ENCODE measurements at places on chromosomes 7 and 10.
A peak's percentile ranks its signal among the peaks of the same experiment; 100 is the strongest.

- H3K27ac ChIP-seq: no peak overlapping the region
- H3K27me3 ChIP-seq: no peaks in the 10 kb centered on the region
- H3K36me3 ChIP-seq: no peaks in the 10 kb centered on the region
- no peak overlapping the region for H3K4me3 ChIP-seq
Measured at GRCh38 chr10:60257767-60258428, 131.8 kb downstream of the ANK3 start.

DNA sequence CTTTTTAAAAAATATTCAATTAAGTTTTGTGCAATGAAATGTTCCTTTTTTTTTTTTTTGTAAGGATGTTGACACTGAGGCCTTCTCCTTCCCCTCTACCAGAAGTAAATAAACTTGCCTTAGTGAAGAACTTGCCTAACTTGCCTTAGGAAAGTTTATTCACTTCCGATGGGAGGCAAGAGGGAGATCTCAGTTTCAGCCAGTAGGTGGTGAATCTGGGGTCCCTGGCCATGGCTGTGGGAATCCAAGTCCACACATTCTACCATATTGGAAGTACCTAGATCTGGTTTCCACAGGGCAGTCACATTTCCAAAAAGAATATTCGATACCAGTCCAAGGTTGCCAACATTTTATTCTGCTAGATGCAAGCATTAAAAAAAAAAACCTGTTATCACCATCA, 270.9 kb downstream of the CCSER2 start:
- H3K36me3 ChIP-seq: no peaks in the 10 kb centered on the region
- H3K27me3 ChIP-seq: no peaks in the 10 kb centered on the region
- DNase-seq: peak; percentile 18

DNA sequence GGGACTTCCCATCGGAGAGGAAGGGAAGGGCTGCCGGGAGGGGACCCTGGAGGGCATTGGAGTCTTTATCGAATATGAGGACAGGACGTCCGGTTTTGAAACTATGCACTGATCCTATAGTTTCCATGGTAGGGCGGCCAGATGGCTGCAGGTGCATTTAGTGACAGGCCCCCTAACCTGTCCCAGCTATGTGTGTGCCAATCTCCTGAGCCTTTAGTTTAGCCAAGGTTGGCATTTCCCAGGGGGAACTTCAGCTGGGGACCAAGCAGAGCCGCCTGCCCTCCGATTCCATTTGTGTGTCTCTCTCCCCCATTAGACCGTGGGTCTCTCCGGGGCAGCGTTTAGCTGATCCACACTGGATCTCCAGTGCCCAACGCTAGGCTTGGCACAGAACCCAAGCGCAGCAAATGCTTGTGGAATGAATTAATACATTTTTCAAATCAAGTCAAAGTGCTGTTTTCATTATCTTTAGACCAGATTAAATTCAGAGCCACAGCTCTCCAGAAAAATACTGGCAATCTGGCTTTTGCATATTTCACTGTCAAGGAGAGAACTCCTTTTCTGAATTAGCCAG, 19.9 kb downstream of the TMEM270 start:
- H3K27ac ChIP-seq: peak overlapping the region; percentile 68
- no peaks in the 10 kb centered on the region for H3K36me3 ChIP-seq

DNA sequence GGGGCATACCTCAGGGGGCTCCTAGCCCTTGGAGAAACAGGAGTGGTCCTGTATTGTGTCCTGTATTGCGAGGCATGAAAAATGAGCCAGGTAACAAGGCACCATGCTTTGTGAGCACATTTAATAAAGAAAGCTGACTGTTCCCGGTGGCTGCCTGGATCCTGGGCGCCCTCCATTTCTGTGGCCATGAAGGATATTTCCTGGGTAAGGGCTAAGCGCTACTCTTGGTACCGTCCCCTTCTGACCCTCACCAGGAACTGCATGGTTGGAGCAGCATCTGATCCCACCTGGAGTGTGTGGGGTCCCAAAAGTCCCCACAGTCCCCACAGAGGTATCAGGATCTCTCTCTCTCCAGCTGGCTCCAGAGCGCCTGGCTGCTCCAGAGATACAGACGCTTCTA, 139.5 kb downstream of the MAPK8 start:
- H3K27ac ChIP-seq: no peak overlapping the region
- DNase-seq: no peak
- no peaks in the 10 kb centered on the region for H3K27me3 ChIP-seq
- no peaks in the 10 kb centered on the region for H3K4me1 ChIP-seq

DNA sequence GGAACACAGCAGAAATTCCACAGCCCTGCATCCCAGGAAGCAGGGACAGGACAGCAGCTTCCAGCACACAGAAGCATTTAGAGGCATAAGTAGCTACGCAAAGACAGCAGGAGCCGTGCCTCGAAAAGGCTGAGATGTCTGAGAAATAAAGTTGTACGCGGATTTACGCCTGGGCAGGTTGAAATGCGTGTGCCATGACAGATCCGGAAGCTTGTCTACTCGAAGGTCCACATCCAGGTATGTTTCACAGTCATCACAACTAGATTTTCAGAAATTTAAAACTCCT, 26.1 kb downstream of the DIP2C start:
- H3K27me3 ChIP-seq: no peaks in the 10 kb centered on the region
- no peak for DNase-seq
- H3K36me3 ChIP-seq: no peaks in the 10 kb centered on the region
- no peak overlapping the region for H3K27ac ChIP-seq
- no peak overlapping the region for H3K4me3 ChIP-seq
- H3K4me1 ChIP-seq: peaks cover 48% of the 10 kb centered on the region

Data from vagina (tissue), 2 donors.